ENCODE measurements at places on chromosomes 3 and 15. TPM values are rescaled to one million over a fixed set of nuclear protein-coding genes. Genes with fewer than 3 reads are reported as not detected.

- H3K36me3 ChIP-seq: no peaks in the 10 kb centered on the region
- no peaks in the 10 kb centered on the region for H3K4me1 ChIP-seq
- H3K4me3 ChIP-seq: no peak overlapping the region
Observed at GRCh38 chr3:111874177-111874820, 15.2 kb downstream of the PHLDB2 start.

GRCh38 chr15:100090411-100090810, 251.4 kb downstream of the ADAMTS17 start:
- no peaks in the 10 kb centered on the region for H3K27me3 ChIP-seq
- H3K4me1 ChIP-seq: no peaks in the 10 kb centered on the region
- no peak overlapping the region for H3K27ac ChIP-seq
- H3K36me3 ChIP-seq: no peaks in the 10 kb centered on the region
- H3K4me3 ChIP-seq: no peak overlapping the region
- no peak for DNase-seq

- H3K36me3 ChIP-seq: no peaks in the 10 kb centered on the region
- DNase-seq: no peak
- H3K27ac ChIP-seq: no peak overlapping the region
- no peak overlapping the region for H3K4me3 ChIP-seq
- H3K27me3 ChIP-seq: no peaks in the 10 kb centered on the region
- H3K4me1 ChIP-seq: no peaks in the 10 kb centered on the region
Observed at GRCh38 chr3:55690726-55691125, 203.6 kb upstream of the WNT5A start.

The ATP13A5 gene
- total RNA-seq: 0.08 TPM

The KIF7 gene
- total RNA-seq: 0.43 TPM

Measured in pancreas (tissue), 10 donors.